Endothelial cell of coronary artery (primary cell): ENCODE measurements at places on chromosomes 3 and 15. TPM values are rescaled to one million over a fixed set of nuclear protein-coding genes. Genes with fewer than 3 reads are reported as not detected.

PROK2 gene
- not detected in 2 replicates for total RNA-seq

LCTL gene
- total RNA-seq: 0.09 TPM in 1 of 2 replicates, not detected in the other

FBXW12 gene
- not detected in 2 replicates for total RNA-seq

SERPINI1 gene
- 0.36 and 0.38 TPM in 2 replicates for total RNA-seq

MKRN2 gene
- 31.2 and 32.8 TPM in 2 replicates for total RNA-seq
